ENCODE measurements at places on chromosomes 5 and 9.

GRCh38 chr9:113221800-113222481 lies 597 bp downstream of the SLC31A1 start:
- DNase-seq = no peak

- no peak for DNase-seq
Measured at GRCh38 chr5:177087398-177088005, 787 bp downstream of the FGFR4 start.

DNA sequence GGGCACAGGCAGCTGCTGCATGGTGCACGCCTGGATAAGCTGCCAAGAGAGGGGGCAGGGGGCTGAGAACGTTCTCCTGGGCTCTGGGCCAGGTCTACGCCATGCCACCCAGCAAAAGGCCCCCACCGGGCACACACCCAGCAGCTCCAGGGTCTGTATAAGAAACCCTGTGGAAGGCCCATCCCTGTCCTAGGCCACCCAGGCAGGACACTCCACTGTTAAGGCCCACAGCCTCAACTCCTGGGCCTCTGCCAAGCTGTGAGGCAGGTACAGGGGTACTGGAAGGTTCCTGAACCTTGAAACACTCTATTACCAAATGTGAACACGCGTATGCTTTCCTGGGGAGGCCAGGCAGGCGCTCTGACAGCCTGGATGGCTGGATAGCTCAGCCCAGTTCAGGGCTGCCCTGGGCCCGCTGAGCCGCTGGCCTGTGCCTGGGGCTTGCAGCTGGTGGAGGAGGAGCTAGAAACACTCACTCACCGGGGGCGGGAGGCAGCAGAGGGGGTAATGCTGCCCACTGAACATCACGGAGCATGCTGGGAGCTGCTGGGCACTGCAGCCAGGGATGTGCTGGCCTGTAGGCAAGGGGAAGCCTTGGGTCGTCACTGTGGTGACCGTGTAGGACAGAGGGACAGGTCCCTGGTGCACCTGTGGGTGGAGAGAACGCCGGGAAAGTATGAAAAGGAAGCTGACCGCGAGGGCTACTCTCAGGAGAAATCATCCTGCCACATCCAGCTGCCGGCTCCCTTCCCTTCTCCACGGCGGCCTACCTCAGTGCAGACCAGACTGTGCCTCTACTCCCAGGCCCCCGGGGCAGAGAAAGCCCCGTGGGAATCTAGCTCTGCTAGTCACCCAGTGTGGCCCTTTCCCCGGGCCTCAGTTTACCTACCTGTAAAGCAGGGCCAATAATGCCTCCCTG lies 6.0 kb downstream of the RNF44 start:
- DNase-seq = no peak

DNA sequence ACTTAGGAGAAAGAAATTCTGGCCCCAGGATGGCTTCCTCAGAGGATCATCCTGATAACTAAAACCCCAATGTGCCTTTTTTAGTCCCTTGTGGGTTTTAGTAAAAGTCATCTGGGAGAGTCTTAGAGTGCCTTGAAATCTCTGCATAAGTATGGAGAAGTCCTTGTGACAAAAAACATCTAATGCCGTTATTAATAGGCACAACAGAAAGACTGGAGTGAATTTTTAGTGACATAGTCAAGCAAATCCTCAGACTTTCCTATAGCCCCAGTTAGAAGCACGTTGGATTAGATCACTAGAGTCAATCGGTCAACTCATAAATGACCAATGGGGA lies 108.2 kb upstream of the MPDZ start:
- no peak for DNase-seq

GRCh38 chr5:1161108-1161832 lies 40.1 kb upstream of the SLC6A19 start:
- DNase-seq = no peak

DNA sequence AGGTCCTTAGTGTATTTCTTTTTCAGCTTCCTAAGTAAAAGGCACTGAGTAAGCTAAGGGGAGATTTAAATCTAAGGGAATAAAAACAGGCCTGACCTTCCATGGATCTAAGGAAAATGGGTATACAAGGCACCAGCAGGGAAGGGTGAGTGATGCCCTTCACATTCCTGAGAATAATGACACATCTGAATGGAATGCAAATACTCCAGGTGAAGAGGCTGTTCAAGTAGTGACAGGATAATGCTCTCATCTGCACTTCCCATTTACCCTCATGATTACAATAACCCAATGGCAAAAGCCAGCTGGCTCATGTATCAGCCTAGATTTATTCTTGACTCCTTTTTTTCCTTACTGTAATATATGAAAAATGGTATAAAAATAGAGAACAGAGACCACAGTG lies 216.2 kb upstream of the ACTBL2 start:
- no peak for DNase-seq

GRCh38 chr5:38879078-38879460 lies 33.3 kb downstream of the OSMR start:
- DNase-seq = no peak

DNA sequence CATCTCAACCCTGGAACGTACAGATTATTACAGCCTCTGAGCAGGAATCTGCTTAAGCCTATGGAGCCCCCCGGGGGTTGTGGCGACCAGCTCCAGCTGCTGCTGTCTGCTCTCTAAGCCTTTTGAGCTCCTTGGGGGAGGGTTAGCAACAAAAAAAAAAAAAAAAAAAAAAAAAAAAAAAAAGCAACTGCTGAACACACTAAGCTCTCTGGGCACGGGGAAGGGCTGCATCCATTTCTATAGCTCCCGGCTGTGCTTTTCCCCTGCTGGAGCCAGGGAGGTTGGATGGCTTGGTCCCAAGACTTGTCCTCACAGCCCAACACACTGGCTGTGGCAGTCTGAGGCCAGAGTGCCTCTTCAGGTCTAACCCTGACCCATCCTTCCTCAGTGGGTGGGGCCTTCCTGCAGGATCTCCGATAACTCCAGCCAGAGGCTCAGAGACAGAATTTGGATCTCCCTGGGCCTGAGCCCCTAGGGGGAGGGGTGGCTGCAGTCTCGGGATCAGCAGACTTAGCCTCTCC lies 82.1 kb downstream of the FBN2 start:
- no peak for DNase-seq

- DNase-seq = no peak
Measured at GRCh38 chr5:117405197-117405596, 830.6 kb upstream of the SEMA6A start.
